GM13977 (cell line): ENCODE measurements at places on chromosomes 4 and X.

- no peak for DNase-seq
These were observed 886.5 kb upstream of the EPHA5 start for GRCh38 chr4:66556651-66557278.

DNA sequence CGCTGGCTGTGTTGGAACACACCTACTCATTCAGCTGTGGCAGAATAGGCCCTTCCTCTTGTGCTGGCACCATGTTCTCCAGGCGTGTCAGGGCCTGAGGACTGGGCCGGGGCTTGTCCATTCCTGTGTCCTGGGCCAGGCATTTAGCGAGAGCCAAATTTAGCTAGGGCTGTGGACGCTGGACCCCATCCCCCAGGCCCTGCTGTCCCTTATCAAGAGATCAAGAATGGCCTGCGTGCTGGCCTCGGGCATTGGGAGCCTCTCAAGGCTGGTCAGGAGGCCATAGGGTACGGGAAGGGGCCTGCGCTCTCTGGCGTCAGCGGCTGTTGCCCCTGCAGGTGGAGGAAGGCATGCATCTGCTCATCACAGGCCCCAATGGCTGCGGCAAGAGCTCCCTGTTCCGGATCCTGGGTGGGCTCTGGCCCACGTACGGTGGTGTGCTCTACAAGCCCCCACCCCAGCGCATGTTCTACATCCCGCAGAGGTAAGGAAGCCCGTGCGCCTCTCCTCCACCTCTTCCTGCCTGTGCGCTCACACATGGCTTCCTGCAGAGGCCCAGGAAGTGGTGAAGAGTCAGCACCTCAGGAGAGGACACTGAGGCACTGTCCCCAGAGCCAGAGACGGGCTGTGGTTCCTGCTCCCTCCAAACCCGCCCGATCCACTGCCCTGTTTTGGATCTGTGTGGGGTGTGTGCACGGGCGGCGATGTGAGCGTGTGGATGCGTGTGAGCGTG is 15.3 kb downstream of the ABCD1 start:
- DNase-seq: peak; percentile 7

- no peak for DNase-seq
These were observed 145.7 kb downstream of the VSIG4 start for GRCh38 chrX:65894133-65894532.

DNA sequence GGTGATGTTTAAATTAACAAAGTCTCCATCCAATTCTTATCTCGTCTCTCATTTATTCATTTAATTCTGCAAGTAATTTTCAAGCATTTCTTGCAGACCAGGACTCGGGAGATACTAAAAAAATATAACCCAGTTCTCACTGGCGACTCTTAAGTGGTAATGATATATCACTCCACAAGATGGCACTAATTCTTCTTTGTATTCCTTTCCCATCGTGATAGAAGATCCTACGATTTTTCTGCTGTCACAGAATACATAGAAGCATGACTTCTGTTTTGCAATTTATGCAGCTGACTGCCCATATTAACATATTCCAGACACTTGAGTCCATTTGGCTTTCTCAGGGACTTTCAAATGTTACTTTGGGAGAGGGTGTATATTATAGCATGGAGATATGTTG is 64.0 kb upstream of the FGF13 start:
- peak; percentile 31 for DNase-seq

DNA sequence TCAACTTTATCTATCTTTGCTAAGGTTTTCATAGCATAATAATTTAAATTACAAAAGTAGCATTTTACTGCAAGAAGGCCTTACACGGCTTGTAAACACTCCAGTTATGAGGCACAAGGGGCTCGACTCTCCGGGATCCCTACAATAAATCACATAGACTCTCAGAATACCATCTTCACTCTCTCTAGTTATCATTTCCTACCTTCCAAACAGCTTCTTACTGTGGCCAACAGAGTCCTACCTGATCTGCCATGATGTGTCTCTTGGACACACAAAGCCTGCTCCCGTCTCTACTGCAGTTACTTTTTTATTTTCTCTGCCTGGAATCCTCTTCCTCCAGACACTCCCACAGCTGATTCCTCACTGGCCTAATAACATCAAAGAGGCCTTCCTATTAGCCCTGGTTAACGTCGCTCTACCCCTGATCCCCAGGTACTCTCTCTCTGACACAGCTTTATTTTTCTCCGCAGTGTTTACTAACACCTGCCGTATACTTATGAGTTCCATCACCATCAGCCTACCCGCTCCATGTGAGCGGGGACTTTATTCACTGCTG is 559.6 kb upstream of the DIPK2B start:
- no peak for DNase-seq

DNA sequence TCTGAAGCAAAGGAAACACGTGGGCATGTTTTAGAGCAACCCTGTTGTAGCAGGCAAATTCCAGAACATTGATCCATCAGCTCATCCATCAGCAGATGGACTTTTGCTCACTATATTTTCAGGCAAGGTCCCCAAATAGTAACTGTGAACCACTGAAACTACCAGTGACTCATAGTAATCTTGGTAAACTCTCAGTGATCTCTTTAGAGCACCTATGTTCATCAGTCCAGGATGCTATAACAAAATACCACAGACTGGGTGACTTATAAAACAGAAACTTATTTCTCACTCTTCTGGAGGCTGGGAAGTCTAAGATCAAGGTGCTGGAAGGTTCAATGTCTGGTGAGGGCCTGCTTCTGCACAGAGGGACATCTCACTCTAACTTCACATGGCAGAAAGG is 28.9 kb upstream of the BTC start:
- DNase-seq: no peak

GRCh38 chrX:118220509-118220908 is 103.9 kb upstream of the KLHL13 start:
- no peak for DNase-seq

DNA sequence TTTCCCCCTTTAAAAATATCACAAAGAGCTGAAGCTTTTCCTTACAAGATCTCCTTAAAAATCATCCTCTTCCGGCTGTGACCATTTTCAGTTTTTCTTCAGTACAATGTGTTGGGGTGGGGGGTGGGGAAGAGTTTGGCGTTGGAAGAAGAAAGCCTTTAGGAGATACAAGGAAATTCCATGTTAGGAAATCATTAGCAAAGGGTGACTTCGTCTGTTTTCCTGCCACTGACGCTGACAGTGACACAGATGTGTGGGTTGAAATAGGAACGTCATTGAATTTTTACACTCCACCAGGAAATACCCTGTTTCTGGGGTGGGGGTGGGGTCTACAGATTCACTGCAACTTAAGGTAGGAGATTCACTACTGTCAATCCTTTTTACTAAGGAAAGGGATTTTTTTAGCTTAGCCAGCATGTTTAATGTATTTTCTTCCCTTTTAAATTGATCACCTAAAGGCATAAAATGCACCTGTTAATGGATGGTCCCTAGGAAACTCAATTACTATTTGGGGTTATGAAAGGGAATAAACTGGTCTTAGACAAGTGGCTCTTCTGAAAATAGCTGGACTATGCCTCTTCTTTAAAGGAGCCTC is 3.9 kb downstream of the MAMLD1 start:
- no peak for DNase-seq

DNA sequence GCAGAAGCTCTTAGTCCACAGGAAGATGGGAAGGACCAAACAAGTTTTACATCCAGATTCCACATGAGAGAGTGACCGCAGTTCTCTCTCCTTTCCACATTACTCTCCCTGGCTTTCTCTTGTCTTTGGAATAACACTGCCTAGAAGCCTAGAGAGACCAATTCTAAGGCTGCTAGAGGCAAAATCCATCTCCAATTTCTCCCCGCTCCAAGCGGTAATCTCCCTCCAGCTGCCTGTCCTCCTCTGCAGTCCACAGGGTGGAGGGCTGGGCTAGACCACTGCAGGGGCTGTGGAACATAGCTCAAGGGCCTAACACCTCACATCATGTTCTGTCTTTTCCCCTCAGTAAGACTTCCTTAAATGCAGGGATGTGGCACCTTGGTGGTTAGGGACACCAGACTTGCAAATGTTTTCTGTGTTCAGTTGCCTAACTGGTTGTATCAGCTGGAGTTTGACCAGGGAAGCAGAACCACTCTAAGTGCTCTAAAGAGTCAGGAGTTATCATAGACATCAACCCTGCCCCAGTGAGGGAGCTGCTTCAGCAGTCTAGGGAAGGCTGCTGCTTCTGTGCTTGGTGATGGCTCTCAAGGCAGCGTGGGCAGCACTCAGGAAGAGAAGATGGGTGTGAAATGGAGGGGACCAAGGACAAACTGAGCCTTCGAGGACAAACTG is 423.1 kb downstream of the BCOR start:
- DNase-seq: no peak

- DNase-seq: no peak
These were observed 476.4 kb upstream of the HS3ST1 start for GRCh38 chr4:11904846-11905739.

- no peak for DNase-seq
These were observed 655.8 kb downstream of the ZNF674 start for GRCh38 chrX:45889471-45889870.

DNA sequence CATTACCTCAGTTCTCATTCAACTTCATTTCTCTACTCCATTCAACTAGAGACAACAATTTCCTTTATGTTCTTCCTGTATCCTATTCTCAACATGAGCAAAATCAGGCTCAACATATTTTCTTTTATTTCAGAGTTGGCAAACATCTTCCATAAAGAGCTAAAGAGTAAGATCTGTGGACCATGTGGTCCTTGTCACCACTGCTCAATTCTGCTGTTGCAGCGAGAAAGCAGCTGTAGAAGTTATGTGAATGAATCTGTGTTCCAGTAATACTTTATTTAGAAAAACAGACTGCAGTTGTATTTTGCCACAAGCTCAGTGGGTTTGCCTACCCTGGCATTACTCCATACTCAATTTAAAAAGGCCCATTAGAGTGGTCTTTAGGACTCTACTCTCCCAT is 2057.3 kb downstream of the ARAP2 start:
- no peak for DNase-seq

DNA sequence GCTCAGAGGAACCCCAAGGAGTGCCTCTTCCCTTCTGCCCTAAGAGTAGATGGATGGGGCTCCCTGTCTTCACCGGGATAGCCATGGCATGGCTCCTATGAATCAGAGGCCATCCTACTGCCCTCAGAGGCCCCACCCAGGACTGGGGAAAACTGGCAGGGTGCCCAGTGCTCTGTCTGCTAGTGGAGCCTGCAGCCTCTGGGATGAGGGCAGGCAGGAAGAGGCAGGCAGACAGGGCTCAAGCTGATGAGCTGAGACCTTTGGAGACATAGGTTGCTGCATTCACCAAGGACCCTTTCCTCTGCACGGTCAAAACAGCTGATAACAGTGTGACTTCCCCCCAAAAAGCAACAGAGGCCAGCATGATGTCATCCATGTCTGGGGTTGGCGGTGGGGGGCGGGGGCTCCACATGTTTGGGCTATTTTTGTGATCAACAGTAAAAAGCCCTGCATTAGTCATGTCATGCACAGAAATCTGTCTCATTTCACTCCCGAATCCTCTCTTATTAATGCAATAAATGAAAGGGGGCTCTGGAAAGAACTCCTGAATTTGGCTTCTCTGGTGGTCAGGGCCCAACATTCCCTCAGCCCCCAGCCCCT is 207.6 kb upstream of the MAMLD1 start:
- DNase-seq: no peak
